ENCODE measurements at places on chromosomes 1 and 21.

- peak; percentile 21 for DNase-seq
Measured at GRCh38 chr1:158101927-158102326, 78.8 kb upstream of the CD1D start.

GRCh38 chr1:96983866-96984265 lies 262.3 kb downstream of the PTBP2 start:
- no peak for DNase-seq

DNA sequence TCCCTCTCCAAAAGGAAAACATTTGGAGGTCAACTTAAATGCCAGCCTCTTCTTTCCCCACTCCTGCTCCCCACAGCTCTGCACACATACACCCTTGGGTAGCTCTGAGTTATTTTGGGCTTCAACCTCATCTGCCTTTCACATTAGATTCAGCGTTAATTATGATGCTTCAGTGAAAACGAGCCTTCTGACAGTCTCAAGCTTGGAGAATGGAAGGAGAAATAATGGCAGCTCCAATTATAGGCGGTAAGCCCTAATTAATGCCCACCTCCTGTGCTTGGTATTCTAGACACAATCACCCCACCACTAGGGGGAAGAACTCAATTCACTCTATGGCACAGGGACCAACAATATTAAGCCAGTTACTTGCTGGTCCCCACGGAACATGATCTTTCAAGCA lies 397.9 kb downstream of the BRINP2 start:
- no peak for DNase-seq

DNA sequence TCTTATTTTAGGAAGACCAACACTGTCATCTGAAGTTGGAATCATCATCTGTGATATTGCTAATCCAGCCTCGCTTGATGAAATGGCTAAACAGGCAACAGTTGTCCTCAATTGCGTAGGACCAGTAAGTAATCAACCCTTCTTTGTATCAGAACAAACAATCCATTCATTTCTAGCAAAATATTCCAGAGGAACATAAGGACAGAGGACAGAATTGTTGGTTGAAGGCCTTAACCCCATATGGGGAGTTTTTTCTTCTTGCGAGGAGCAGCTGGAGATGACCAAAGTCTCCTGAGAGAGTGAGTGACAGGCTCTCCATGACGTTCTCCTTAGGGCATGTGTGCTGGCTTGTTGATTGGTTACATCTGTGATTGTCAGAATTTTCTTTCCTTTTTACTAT lies 2.7 kb downstream of the SCCPDH start:
- no peak for DNase-seq

- DNase-seq, result no peak
Measured at GRCh38 chr1:236638945-236639344, 34.6 kb upstream of the HEATR1 start.

GRCh38 chr1:25657883-25658760 lies 41.5 kb downstream of the MAN1C1 start:
- no peak for DNase-seq

DNA sequence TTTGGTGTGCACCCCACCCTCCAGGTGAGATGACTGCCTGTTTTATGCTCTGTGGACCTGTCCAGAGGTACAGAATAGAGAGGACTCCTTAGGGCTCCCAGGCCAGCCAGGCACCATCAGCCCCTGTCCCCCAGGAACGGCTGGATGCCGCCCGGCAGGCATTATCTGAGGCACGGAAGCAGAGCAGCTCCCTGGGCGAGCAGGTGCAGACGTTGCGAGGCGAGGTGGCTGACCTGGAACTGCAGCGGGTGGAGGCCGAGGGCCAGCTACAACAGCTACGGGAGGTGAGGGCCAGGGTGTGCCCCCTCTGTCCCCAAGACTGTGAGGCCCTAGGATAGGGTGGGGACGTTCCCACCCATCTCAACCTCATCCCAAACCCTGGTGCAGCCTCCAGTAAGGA lies 10.8 kb downstream of the MFAP2 start:
- DNase-seq, result no peak

GRCh38 chr1:55836086-55836485 lies 620.9 kb upstream of the USP24 start:
- no peak for DNase-seq
